H1 (cell line): ENCODE measurements at places on chromosomes 5 and 9.

GRCh38 chr9:128164307-128164885 is 4.3 kb downstream of the BBLN start:
- no peak for DNase-seq

- no peak for DNase-seq
These were observed 408.2 kb upstream of the PRR16 start for GRCh38 chr5:120055858-120056257.

GRCh38 chr5:5497152-5497788 is 74.8 kb downstream of the ICE1 start:
- no peak for DNase-seq

DNA sequence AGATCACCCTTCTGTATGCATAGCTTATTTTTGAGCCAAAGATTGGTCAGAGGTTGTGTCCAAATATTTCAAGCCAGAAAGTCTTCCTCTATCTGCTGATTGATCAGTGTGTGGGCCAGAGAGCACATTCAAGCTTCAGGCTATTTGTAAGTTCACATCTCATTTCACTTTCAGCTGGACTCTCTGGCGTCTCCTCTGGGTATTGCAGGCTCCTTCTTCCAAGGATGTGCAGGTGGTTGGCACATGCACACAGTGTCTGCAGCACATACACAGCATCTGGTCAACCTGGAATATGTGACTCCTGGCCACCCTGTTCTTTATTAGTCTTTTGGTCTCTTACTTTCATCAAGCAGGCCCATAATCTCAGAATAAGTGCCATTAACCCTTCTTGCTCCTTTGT is 516.1 kb downstream of the ANXA1 start:
- no peak for DNase-seq

DNA sequence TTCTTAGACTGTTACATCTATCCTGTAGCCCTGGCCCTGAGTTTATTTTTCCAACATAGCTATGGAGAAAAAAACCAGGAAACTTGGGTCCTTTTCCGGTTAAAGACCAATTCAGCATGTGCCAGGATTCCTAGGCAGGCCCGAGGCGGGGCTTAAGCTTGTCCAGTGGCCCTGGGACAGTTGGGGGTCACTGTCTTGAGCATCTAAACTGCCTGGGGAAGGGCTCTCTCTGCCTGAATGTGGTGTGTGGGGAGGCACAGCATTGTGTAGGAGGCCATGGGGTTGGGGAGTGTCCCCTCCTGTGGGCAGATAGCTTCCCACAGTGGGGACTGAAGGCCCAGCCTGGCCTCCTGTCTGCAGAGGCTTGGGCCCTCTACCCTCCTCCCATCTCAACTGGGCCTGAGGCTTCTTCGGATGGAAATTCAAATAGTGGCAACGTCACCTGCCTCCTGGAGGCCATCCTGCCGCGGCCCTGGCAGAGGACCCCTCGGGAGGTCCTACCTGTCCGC is 88.8 kb downstream of the PHF2 start:
- DNase-seq = no peak

GRCh38 chr9:16625161-16625631 is 245.3 kb downstream of the BNC2 start:
- DNase-seq = no peak

- DNase-seq = no peak
These were observed 22.8 kb downstream of the RNF44 start for GRCh38 chr5:176514244-176514950.
